ENCODE measurements at places on chromosomes 16 and 17. TPM values are rescaled to one million over a fixed set of nuclear protein-coding genes. Genes with fewer than 3 reads are reported as not detected.

Gene RHBDL3
- not detected for polyA plus RNA-seq

Gene HLF
- polyA plus RNA-seq, result not detected

Gene TTYH2
- 12.3 TPM for polyA plus RNA-seq

GRCh38 chr16:72639494-72639893 lies 408.4 kb downstream of the ZFHX3 start:
- no peak for DNase-seq

- DNase-seq, result no peak
Observed at GRCh38 chr16:17343028-17343427, 127.7 kb downstream of the XYLT1 start.

DNA sequence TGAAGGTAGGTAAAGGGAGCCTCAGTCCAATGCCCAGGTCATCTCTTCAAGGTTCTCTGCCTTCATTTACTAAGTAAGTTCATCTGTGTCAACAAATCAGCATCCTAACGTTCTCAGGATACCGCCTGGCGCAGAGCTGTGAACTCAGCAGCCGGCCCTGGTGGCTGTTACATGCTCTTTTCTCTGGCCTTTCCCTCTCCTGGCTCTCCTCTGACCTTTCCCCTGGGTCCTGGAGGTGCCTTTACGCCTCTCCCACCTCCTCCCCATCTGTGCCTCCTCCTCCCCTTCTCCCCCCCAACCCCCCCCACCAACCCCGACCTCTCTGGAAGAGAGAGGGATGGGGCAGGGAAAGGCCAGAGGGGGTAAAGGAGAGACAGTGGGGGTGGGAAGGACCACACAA lies 19.5 kb downstream of the COTL1 start:
- DNase-seq, result no peak

Gene SLFN12L
- polyA plus RNA-seq, result 0.04 TPM

Gene AOC2
- polyA plus RNA-seq, result 0.09 TPM

- peak; percentile 53 for DNase-seq
Observed at GRCh38 chr16:53061701-53062159, 6.9 kb downstream of the CHD9 start.

Measured in CD14-positive monocyte (primary cell).